ENCODE measurements at places on chromosomes 12 and 14.

DNA sequence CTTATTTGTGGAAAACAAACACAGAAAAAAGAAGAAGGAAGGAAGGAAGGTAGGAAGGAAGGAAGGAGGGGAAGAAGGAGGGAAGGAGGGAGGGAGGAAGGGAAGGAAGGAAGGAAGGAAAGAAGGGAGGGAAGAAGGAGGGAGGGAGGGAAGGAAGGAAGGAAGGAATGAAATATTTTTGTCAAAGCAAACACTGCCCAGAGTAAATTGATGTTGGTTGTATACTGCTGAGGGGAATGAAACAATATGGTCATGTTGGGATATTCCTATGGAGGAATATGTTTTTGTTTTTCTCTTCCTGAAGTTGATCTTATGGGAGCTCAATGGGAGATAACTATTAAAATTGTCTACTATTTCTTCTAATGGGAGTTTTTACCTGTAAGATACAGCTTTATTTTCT lies 717.5 kb upstream of the LRFN5 start:
- no peak for DNase-seq

DNA sequence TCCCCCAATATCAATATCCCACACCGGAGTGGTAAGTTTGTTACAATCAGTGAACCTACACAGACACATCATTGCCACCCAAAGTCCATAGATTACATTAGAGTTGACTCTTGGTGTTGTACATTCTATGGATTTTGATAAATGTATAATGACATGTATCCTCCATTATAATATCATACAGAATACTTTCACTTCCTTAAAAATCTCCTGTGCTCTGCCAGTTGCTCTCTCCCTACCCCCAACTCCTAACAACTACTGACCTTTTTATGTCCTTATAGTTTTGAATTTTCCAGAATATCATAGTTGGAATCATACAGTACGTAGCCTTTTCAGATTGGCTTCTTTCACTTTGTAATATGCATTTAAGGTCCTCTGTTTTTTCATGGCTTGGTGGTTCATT lies 48.4 kb downstream of the SLC4A8 start:
- no peak for DNase-seq

DNA sequence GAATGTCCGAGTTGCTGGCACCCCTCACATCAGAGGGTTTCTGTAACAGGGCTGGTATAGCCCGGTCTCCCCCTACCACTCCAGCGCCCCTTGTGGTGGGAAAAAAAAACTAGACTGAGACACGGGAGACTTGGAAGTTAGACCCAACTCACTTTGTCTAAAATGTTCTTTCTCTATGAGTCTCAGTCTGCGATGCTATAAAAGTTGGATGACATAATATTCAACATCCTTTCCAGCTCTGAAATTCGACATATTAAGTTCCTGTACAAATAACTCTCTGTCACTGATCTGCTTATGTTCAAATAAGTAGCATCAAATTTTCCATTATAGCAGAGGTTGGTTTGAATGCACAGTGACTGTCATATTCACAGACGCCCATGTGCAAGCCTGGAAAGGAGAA lies 25.7 kb upstream of the TC2N start:
- DNase-seq = no peak

DNA sequence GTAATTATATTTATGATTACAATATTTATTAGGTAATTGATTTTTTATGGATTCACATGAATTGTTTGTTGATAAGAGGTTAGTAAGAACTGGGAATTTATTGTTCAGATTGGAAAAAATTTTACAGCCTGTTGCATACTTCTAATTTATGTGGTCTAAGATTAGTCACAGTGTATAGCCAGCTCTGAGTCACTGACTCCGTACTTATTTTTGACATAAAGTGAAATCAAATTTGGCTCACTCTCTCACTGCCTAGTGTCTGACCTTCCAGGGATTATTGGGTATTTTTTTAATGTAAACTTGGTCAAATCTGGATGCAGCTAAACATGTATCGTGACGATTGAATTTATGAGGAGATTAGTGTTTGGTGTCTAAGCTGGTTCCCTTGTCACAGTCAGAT lies 109.3 kb downstream of the PTPRQ start:
- DNase-seq = no peak

- no peak for DNase-seq
Measured at GRCh38 chr12:18431771-18432170, 170.5 kb downstream of the PIK3C2G start.

- no peak for DNase-seq
Measured at GRCh38 chr12:47773062-47773857, at the start of gene SLC48A1. Gene SLC48A1, plus strand, starts transcription at chr12:47773238. Its CDS starts 67 bp downstream, at chr12:47773305.

- DNase-seq = peak; percentile 61
Measured at GRCh38 chr14:73825551-73826188, 26.0 kb upstream of the PTGR2 start.

DNA sequence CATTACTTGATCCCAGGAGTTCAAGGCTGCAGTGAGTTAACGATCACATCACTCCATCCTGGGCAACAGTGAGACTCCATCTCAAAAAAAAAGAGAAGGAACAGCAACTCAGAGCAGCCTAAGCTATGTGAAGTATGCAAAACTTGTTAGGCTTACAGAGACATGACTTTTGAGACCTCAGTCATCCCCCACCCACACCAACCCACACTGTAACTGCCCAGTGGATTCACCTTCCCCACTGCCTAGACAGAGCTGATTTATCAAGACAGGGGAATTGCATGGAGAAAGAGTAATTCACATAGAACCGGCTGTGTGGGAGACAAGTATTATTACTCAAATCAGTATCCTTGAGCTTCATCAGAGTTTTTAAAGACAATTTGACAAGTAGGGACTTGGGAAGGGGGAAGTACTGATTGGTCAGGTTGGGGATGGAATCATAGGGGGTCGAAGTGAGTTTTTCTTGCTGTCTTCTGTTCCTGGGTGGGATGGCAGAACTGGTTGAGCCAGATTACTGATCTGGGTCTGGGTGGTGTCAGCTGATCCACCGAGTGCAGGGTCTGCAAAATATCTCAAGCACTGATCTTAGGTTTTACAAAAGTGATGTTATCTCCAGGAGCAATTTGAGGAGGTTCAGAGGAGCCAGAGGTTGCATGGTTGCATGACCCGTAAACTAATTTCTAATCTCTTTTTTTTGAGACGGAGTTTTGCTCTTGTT lies 6.2 kb upstream of the WDR89 start:
- DNase-seq = no peak

DNA sequence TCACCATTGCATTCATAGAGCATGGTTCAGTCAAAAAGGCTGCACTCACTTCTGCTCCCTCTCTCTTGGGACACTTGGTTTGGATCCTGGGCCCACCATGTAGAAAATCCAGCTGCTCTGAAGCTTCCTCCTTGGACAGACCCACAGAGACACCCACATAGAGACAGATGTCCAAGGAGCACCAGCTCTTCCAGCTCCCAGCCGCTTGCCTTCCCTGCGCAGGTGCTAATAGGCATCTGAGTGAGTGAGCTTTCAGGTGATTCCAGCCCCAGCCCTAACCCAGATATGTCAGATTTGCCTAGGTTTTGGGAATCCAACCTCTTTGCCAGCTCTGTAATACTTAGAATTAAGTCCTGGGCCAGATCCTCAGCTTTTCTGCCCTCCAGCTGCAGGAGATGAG lies 38.6 kb downstream of the DLK1 start:
- DNase-seq = no peak

- no peak for DNase-seq
Measured at GRCh38 chr12:124993626-124994436, at the start of gene BRI3BP. Gene BRI3BP, plus strand, starts transcription at chr12:124993645. Its CDS starts 146 bp downstream, at chr12:124993791.

- DNase-seq = no peak
Measured at GRCh38 chr12:48000878-48001504, 3.3 kb downstream of the COL2A1 start.

- DNase-seq = no peak
Measured at GRCh38 chr14:59214702-59215302, 26.3 kb downstream of the DAAM1 start.

- DNase-seq = no peak
Measured at GRCh38 chr12:113894697-113895096, 71.4 kb downstream of the RBM19 start.

DNA sequence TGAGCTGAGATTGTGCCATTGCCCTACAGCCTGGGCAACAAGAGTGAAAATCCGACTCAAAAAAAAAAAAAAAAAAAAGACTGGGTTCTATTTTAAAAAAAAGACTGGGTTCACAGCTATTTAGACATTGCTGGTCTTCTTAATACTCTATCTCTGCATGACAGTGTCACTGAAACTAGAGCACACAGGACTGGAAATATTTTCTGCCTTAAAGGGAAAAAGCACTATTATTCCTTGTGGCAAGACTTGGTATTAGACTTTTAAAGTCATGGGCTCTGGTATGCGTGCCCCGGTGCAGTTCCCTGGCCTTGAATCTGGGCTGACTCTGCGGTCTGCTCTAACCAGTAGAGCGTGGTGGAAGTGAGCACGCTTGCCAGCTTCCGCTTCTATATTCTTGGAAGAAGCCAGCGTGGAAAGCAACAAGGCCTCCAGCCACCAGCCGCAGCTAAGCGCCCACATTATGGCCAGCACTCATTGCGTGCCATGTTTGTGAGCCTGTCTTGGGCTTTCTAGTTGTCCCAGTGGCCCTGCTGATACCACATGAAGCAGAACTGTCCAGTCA lies 31.3 kb downstream of the PRKAB1 start:
- DNase-seq = no peak

- DNase-seq = no peak
Measured at GRCh38 chr14:95504135-95505029, 12.1 kb downstream of the SYNE3 start.

DNA sequence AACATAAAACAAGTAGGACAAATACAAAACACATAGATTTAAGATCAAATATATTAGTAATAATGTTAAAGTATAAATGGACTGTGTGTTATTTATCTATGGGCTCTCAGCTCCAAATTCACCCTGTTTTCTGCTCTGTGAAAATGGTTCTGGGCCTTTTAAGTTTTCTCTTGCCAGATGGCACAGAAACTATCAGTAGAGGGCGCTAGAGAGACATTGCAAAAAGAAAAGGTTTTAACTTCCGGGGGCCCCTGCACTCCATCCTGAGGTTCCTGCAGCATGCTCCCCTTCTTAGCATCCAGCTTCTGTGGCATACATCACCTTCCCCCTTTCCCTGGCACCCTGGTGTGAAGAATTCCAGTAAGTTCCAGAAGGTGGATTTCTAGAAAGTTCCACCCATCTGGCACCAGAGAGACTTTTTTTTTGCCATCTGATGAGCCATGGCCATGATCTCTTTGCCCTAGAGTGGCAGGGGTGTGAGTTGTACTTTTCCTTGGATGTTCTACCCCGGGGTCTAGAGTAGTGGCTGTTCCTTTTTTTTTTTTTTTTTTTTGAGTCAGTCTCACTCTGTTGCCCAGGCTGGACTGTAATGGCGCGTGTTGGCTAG lies 29.3 kb downstream of the ZCRB1 start:
- no peak for DNase-seq

DNA sequence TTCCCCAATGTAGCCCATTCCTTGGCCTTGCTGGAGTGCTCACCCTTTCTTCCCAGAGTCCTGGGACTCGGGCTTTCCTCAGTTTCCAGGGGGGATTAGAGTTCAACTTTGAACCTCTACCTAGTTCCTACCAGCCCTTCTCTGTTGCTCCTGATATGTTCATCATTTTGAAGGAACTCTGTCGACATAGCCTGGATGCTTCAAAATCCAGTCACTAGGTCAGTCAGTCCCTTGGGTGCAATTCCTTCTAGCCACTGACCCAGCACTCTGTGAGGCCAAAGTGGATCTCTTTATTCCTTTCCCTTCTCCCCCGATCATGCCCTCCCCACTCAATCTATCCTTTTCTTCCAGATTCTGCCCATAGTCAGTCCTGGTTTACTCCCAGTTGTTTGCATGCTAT lies 72.3 kb upstream of the TMCC3 start:
- no peak for DNase-seq

DNA sequence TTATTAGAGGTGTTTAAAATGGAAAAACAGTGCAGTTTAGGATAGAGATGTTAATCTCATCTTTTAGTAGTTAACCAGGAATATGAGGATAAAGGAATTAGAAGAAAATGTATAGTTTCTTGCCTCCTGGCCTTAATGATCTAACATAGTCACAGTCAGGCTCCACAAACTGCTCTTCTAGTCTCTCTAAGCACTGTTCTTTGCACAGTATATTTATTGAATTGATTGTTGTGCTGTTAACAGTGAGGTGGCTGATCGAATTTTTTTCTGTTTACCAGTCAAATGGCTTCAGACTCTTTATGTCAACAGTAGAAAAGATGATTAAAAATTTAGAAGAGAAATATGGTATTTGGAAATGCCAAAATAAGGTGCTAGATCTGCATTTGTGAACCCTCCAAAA lies 37.8 kb downstream of the ATF7IP start:
- DNase-seq = no peak

DNA sequence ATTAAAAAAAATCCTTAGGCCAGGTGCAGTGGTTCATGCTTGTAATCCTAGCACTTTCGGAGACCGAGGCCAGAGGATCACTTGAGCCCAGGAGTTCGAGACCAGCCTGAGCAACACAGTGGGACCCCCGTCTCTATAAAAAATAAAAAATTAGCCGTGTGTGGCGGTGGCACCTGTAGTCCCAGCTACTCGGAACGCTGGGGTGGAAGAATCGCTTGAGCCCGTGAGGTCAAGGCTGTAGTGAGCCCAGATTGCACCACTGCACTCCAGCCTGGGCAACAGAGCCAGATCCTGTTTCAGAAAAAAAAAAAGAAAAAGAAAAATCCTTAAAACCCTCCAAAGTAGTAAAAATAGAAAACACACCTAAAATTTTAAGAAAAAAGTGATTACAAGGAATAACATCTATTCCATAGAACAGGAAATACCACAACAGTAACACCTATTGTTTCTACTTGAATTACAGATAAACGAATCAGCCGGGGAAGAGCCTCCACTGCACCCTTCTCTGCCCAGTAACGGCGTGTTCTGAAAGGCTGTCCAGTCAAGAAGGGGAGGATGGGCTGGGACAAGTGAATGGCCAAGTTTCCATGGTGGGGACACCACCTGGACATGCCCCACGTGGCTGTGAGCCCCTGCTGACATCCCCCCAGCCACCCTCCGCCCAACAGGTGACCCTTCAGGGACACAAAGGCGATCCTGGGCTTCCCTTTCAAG lies 17.8 kb downstream of the POLE start:
- no peak for DNase-seq

GRCh38 chr14:100534528-100535286 lies 52.5 kb downstream of the BEGAIN start:
- DNase-seq = no peak

DNA sequence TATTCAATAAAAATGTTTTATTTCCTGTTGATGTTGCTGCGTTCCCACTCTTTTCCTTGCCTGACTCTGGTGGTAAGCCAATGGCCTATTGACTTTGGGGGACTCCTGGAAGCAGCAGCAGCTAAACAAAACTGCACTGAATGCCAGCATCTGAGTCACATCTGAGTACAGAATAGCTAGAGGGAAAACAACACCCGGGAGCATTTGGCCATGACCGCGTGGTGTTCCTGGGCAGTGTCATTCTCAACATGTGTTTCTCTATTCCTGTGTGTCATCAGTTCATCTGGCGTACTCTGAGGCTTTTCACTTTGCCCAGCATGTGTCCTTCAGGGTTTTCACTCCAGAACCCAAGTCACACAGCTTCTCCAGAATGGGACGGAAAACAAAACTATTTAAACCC lies 238.8 kb downstream of the PAWR start:
- DNase-seq = no peak

- DNase-seq = no peak
Measured at GRCh38 chr12:537772-538171, 78.0 kb downstream of the B4GALNT3 start.

- no peak for DNase-seq
Measured at GRCh38 chr14:98966475-98967162, 305.4 kb downstream of the BCL11B start.

Measured in esophagus squamous epithelium (tissue), 5 donors.